ENCODE measurements at places on chromosomes 1 and 21. TPM values are rescaled to one million over a fixed set of nuclear protein-coding genes. Genes with fewer than 3 reads are reported as not detected.

GRCh38 chr1:39822146-39822545 is 33.5 kb upstream of the BMP8B start:
- no peak for DNase-seq

DNA sequence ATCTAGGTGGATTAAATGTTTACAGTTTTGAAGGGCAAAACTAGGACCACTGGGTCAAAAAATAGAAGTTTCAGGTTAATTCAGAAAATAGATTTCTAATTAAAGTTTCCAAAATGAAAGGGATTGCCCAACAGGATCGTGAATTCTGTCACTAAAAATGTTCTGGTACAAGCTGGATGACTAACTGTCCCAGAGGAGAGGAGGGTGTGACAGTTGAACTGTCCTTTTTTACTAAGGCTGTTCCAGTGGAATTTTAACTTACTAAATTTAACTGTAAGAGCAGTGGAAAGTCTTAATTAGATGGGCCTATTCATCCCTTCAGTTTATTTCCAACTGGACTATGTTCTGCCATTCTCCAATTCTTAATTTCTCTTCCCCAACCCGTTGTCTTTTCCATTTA is 7.2 kb downstream of the SNX7 start:
- no peak for DNase-seq

GRCh38 chr1:205205055-205205454 is 6.4 kb downstream of the DSTYK start:
- no peak for DNase-seq

- no peak for DNase-seq
Measured at GRCh38 chr1:15680561-15681348, 3.4 kb upstream of the PLEKHM2 start.

DNA sequence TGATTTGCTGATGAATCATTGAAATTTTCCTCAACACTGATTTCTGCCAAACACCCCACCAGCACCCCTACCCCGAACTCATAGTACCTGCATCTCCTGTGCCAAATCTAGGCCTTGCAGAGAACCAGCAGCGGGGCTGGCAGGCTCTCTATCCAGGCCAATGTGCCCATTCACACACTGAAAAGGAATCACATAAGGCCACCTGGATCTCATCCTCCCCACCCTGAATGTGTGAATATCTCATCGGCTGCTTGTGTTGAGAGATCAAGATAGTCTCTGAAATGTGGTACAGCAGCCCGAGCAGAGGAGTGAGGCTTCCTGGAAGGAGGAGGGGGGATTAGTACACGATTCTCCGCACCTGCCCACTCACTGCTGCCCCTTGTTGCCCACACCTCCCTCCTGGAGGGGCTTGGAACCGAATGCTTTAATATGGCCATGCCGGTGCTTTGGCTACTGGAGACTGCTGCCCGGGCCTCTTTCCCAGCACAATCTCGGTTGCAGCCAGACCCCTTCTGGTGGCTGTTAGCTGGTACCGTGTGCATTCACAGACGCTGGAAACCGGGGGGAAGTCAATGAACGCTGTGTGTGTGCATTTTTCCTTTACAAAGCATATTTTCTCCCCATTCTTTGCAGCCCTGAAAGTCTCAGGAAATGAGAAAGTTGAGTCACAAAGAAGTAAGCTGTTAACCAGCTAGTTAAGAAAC is 619.5 kb downstream of the MATN1 start:
- DNase-seq, result no peak

- no peak for DNase-seq
Measured at GRCh38 chr1:235057385-235058306, 71.0 kb downstream of the TOMM20 start.

DNA sequence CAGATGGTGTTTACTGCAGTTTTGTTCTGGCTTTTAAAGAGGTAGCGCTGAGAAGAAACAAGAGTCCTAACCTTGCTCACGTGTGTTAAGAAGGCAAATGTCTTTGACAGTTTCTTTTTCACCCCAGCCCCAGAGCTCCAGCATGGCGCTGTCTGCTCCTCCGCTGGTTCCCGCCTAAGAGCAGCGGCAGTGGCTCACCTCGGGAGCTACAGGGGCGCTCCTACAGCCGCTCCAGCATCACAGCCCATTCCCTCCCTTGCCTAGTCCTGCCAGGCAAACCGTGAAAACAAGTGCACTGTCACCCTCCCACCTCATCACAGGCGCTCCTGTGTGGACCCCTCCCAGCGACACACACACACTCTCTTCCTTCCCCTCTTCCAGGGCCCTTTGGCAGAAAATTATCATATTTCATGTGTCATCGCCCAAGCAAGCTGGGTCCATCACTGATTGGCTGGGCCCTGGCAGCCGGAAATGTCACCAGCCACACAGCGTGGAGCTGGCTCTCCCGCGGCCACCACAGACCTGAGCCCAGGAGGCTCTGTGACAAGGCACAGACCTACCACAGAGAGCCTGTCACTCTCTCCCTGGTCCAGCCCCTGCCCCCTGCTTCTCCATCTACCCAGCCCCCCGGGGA is 1.2 kb upstream of the HIVEP3 start:
- DNase-seq, result peak; percentile 25

GRCh38 chr1:17496419-17496818 is 43.1 kb upstream of the ARHGEF10L start:
- no peak for DNase-seq

GRCh38 chr1:19372602-19373001 is 60.5 kb downstream of the SLC66A1 start:
- DNase-seq, result no peak

DNA sequence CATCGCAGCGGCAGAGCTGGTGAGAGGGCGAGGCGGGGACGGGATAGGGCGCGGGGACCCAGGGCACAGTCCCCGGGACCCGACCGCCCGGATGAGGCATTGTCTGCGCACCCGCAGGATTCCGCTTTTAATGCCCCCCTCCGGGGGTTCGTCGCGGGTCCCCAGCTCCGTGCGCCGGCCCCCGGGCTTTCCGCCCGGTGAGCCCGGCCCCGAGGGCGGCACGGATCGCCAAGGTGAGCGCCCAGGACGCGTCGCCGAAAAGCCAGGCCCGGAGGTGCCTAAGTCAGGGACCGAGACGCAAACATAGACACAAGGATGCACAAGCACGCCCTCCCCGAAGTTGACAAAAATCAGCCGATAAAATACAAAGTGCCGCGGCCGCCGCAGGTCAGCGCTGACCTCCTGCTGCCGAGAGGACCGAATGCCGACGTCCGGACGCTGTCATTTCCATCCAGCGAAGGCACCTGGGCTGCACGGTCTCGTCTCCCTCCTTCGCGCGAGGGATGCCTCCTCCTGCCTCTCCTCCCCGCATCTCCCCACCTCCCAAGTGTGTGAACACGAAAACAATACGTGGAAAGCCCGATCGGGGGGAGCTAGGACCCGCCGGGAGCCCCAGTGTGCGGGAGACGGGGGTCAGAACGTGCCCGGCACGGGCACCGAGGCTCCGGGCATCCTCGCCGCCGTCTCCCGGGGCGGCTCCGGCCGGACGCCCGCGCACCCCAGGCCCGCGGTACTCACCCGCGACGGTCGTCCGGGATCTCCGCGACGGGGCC is 101.1 kb upstream of the SOD1 start:
- DNase-seq, result no peak

DNA sequence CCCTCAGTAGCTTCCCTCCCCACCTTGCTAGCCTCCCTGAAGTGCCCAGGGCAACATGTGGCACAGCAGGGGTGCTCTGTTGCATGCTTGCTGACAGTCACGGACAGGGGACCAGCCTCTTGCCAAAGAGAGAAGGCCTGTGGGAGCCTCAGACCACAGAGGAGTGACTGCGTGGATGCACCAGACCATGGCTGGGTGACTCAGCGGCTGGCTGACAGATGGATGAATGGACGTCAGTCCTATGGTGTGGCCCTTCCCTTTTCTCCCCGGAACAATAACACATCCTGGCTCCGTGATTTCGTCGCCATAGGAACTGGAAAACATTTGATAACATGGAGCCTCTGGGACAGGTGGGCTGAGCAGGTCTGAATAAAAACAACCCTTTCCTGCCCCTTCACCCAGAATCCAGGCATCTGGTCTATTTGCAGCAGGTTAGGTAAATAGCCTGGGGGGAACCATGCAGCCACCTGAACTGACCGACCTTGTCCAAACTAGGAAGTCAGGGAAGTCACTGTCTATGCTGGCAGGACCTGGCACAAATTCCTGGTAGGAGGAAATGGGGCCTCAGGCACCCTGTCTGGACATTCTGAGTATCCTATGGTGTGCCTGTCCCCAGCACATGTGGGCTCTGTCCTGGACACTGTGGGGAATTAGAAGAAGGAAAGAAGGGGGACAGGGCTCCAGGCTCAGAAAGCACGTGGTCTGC is 53.3 kb downstream of the NENF start:
- DNase-seq, result no peak

GRCh38 chr1:2318314-2319278 is 72.8 kb downstream of the MORN1 start:
- DNase-seq, result no peak

DNA sequence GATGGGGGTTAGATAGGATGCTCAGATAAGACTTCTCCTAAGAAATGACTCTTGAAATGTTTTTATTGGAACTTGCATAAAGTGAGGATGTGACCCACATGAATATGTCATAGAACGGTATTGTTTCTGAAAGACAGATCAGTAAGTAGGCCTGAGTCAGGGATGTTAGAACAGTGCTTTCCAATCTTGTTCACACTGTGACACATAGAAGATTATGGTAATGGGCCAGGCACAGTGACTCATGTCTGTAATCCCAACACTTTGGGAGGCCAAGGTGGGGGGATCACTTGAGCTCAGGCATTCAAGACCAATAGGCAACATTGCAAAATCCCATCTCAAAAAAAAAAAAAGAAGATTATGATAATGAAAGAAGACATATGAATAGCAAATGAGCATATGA is 32.9 kb downstream of the FMO4 start:
- DNase-seq, result no peak

DNA sequence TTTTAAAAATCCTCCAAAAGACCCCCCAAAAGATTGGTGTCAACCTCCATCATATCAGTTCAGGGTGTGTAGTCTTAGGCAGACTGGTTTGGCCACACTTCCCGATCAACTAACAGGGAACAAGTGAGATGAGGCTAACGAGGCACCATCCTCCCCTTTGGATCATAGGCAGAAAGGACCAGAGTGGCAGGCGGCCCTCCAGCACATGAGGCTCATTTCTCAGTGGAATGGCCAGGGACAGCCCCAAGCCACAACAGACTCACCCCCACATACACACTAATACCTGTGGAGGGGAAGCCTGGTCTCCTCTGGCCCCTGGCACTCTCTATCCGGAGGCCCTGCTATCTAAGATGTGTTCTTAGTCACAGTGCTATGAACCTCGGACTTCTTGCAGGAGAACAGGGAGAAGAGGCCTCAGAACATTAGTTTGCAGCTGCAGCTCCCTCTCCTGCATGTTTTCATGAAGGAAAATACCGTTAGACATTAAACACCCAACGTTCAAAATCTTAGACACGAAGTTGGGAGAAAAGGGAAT is 17.3 kb upstream of the CAPN2 start:
- no peak for DNase-seq

FCRL5 gene
- polyA plus RNA-seq, result 0.19 TPM

CBS gene
- polyA plus RNA-seq, result 6.7 TPM

LRRC53 gene
- not detected for polyA plus RNA-seq

OR2L8 gene
- not detected for polyA plus RNA-seq

PROX1 gene
- 6.4 TPM for polyA plus RNA-seq

CFAP107 gene
- 1.5 TPM for polyA plus RNA-seq

PPIAL4G gene
- 0.07 TPM for polyA plus RNA-seq

PTGFR gene
- polyA plus RNA-seq, result 0.22 TPM

DPT gene
- polyA plus RNA-seq, result 0.82 TPM

S100A5 gene
- polyA plus RNA-seq, result not detected

TMIGD3 gene
- polyA plus RNA-seq, result 0.23 TPM

ENAH gene
- polyA plus RNA-seq, result 238 TPM

HPCAL4 gene
- 0.15 TPM for polyA plus RNA-seq
